ENCODE measurements at places on chromosomes 7 and 10.
A peak's percentile ranks its signal among the peaks of the same experiment; 100 is the strongest.

GRCh38 chr10:71248210-71248609, 35.8 kb downstream of the UNC5B start:
- DNase-seq: no peak

DNA sequence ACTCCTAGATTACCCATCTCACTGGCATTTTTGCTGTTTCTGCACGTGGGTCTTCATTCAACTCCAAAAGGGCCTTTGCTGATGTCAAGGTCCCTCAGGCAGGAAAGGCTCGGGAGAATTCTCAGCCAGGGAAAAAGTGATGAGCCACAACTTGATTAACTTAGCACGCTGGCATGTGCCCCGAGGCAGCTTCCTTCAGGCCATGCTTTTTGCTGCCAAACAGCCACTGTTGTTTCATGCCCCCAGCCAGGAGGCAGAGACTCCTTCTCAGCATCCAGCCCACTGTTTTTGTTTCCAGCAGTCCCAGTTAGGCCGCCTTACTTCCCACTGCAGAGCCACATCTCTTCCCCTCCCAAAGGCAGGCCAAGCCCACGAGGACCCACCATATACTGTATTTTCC, 266.5 kb upstream of the YAE1 start:
- DNase-seq: no peak

GRCh38 chr7:3103614-3104398, 60.1 kb upstream of the CARD11 start:
- DNase-seq: no peak

DNA sequence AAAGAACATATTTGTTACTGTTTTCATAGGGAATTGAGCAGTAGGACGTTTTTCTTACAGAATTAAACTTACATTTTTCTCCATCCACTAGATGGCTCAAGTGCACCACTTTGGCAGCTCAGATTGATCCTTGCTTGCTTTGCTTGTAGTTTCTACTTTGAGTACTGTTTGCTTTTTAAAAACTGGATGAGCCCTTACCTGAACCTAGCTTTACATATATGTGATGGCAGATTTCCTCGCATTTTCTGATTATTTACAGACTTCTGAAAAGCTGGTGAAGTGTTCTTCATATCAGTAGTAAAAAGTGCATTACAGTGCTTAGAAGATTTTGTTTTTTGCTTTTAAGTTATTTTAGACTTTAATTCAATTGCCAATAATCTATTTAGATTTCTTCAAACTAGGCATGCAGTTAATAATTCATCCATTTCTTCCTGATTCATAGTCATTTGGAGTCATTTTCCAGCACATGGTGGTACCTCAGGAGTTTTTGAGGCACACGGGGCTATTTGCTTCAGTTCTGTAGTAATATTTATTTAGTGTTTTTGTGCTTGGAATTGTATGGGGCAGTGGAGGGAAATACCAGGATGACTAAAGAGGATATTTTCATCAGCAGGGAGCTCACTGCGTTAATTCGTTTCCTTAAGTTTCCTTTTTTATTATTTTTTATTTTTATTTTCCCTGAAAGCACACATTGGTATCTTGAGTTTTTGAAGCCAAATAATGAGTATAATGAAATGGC, 57.3 kb downstream of the MAPK8 start:
- peak; percentile 57 for DNase-seq

DNA sequence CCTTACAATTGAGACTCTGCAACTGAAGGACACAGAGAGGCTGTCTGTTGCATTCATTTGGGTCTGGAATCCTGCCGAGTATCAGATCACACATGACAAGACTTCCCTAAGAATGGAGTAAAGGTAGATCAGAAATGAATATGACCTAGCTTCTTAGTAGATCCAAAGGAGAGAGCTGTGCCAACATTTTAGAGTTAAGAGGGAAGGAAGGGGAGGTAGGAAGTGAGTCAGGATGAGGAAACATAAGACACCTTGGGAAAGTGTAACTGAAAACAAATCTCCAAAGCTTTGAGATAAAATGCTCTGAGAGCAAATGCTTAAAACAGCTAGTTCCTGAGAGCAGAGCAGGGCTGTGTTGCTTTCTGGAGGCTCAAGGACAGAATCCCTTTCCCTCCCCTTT, 6.1 kb upstream of the SLC25A13 start:
- DNase-seq: no peak

DNA sequence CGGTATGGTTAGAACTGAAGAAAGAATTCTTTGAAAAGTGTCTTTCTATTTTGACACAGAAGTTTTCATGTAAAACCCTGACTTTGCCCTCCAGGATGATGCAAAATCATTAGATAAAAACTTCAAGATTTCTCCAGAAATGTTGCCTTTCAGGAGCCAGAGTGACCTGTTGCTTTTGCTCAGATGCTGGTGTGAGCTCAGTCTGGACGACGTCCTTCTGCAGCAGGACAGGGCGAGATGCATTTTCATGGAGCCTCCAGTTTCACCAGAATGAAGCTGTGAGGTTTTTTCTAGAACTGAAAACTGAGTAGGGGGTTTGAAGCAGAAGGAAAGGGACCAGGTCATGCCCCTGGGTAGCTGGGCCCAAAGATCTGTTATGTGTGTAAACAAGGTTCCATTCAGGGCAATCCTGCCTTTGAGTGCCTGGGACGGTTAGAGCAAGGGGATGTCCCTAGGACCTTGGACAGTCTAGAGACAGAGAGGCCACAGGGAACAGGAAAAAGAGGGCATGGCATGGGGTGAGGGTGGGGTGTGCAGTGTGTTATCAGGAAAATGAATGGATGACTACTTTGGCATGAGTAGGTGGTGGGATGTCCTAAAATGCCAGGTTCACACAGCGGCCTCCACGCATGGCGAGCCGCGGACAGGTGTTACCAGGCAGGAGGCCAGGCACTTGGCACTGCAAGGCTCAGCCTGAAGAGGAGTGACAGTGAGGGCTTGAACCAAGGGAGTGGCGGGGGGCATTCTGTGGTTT, 356.3 kb downstream of the CXCL12 start:
- peak; percentile 19 for DNase-seq

DNA sequence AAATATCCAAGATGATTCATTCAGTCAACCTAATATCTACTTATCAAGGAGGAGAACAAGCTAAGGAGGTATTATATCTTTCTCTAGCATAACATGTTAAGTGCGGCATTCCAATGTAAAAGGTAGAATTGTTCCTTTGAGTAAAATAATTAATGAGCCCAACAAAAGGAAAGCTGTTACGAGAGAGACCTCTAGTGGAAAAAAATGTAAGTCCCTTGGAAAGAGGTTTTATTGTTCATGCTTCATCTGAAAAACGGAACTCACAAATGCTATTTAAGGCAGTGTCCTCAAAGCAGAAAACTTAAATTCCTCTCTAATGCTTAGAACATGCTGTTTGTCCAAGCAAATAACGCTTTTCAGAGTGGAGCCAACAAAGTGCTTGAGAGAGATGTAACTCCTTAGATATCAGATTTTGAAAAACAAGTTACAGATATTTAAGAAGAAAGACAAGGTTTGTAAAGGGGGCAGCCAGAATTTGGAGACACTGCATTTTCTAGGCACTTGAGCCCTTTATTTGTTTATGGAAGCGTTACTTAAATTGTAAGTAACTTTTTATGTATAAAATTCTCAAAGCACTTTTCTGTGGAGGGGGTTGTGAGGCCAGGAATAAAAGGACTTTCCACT, 119.9 kb downstream of the TFEC start:
- DNase-seq: no peak

DNA sequence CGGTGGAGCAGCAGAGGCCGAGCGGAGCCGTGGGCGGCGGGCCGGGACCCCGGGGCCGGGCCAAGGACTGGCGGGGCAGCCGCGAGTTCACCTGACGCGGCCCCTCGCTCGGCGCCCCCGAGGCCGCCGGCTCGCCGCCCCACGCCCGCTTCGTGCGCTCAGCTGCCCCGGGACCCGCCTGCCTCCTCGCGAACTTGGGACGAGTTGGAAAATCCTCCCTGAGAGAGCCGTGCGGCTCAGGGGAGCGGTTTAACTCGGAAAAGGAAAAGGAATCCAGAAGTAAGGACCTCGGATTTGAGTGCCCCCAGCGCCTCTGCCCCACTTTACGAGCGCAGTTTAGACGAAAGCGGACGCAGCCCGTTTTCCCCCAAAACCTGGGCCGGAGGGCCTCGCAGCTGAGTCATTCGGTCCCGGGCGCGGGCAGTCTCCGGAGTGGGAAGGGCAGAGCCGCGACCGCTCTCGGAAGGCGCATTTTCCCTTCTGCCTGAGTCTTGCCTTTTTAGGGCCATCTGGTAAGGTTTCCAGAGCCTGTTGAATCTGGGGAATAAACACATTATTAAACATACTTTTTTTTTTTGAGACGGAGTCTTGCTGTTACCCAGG, 744 bp downstream of the CREM start:
- DNase-seq: peak; percentile 84

DNA sequence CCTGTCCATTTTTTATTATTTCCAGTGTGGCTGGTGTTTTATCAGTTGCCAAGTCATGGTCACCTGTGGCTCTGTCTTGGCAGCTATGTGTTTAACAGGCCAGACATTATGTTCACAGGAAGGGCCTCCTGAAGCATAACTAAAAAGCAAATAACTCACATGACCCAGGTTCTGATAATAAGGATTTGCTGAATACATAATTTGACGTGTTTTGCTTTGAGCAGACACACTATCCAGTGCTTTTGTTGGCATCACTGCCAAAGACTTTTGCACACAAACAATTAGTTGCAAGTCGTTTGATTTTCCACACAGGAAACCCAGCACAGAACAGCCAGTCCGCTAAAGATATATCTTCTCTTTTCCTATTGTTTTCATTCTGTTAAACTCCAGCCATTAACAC, 173.6 kb downstream of the ARL4A start:
- DNase-seq: no peak

DNA sequence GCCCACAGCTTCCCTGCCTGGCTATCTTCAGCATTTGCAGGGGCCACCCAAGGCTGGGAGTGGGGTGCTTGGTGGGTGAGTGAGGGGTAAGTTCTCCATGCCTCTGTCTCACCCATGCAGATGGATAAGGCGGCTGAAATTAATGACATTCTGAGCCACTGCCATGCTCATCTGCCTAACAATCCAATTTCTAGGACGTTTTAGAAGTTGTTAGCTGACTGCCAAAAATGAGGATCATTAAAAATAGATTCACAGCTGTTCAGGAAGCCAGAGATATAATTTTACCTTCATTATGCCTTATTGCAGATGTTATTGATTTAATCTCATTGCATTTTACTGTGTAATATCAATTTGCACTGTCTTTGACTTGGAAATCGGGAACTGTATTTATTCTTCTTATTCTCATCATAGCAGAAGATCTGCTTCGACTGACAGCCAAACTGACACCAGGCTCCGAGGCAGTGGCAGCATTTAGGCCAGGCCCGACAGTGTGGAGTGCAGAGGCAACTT, 334.4 kb upstream of the NPVF start:
- DNase-seq: no peak

DNA sequence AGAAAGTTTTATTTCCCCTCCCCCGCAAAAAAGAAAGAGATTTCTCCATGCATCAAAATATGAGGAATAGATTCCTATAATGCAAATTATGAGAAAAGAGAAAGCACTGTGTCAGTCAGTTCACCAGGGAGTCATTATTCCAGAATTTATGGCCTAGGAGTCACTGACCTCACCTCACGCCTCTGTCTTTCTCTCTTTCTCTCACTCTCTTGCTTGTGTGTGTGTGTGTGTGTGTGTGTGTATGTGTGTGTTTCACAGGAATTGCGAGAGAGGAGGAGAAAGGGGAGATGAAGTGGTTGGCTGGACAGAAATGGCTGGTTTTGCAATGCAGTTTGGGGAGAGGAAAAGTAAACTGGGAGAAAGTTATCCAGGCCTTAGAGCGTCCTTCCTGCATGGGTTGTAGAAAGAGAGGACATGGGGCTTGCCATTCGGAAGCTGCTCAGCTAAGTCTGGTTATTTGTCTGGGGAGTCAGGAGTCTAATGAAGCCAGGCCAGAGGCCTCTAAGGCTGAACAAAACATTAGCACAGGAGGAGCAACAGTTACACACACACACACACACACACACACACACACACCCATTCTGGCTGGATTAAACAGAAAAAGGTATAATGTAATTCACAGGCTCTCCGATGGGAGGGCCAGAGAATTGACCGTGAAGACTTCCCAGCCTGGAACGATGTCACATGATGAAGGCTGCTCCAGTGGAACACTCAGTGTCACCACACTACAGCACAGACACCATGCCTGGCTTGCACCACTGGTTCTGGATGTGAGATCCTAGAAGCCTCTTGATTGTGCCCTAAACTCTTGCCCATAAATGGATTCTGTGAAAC, 12.8 kb upstream of the FFAR4 start:
- peak; percentile 46 for DNase-seq

Measured in right forelimb (tissue), 1 donor.